ENCODE measurements at places on chromosomes 1 and 21. TPM values are rescaled to one million over a fixed set of nuclear protein-coding genes. Genes with fewer than 3 reads are reported as not detected.

The PTGER3 gene
- 0.43 TPM for total RNA-seq

The LCK gene
- 221 TPM for total RNA-seq

The TUFT1 gene
- total RNA-seq = 2.6 TPM

DNA sequence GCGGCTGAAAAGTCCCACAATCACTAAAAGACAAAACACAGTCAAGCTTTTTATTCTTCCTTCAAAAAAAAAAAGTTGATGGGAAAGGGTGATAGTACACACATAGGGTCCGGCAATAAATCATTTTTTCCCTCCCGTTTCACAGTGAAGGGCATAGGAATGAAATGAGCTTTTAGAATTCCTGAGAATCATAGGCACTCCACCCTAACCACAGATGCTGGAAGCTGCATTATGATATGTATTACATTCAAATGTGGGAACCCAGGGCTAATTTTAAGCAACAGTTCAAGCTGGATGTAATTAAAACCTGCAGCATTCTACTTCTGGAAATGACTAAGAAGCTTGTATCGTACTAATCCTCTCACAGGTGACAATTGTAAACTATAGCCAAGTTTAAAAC lies 75.7 kb upstream of the KCNJ15 start:
- no peak for DNase-seq
